ENCODE measurements at places on chromosomes 12 and 14.

- no peak for DNase-seq
Observed at GRCh38 chr14:22497144-22497423, 91.9 kb downstream of the DAD1 start.

DNA sequence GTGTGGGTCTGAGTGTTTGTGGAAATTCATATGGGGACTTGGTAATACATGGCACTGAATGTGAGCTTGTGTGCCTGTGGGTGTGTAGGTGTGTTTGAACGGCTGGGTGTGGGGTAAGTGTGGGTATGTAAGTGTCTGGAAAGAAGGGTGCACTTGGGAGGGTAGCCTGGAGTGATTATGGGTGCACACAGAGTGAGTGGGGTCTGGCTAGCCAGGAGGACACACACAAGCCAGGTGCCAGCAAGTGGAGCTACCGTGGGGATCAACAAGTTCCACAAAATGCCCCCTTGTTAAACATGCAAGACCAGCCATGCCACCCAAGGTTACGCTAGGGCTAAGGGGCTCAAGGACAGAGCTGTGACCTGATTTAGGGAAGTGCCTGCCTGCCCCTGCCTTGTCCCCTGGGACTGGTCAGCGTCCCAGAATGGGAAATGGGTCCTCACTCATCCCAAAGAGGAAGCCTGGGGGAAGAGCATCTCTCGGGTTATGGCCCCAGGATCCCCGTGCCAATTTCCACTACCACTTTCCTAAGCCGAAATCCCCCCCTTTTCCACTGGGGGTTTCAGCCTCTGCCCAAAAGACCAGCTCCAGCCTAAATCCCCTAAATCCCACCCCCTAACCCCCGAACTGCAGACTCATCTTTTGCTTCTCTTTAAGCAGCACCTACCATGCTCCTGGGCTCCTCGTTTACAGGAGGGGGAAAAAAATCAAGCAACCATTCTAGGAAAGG lies 118.6 kb downstream of the DICER1 start:
- DNase-seq: no peak

- DNase-seq: no peak
Observed at GRCh38 chr14:59284059-59284458, 95.6 kb downstream of the DAAM1 start.

DNA sequence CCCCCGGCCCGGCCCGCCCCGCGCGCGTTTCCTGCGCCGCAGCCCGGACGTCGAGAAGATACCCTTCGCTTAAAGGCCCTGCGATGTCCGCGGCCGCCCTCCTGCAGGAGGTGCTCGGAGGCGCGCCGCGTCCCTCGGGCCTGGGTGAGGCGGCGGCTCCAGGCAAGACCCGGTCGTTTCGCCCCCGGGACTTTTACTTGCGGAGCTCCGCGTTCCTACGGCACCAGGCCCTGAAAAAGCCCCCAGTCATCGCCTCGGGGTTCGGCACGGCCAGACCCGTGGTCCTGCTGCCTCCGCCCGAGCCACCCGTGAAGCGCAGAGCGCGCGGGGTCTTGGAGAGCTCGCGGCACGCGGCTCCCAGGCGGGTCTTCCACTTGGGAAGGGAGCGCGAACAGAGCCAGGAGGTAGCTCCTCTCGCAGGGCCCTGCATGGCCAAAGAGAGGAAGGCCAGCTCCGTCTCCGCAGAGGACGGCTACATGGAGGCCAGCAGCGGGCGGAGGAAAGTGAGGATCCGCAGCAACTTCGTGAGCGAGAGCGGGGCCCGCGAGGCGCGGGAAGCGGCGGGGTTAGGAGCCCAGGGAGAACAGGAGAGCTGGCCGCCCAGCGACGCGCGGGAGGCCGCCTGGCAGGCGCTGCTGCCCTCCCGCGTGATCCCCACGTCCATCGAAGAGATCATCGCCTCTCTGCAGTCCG lies 26.9 kb downstream of the TTC6 start:
- DNase-seq: no peak

All from activated T-helper 2 cell treated with anti-CD3 and anti-CD28 coated beads, Interferon-gamma antibody, Interleukin-2, Interleukin-4, amounts not matched to agents 10 μg/mL and 5 μg/mL and 100 μg/mL, durations not matched to agents 14 hours and 24 hours and 36 hours (primary cell).